Activated effector memory CD4-positive, alpha-beta T cell treated with anti-CD3 and anti-CD28 coated beads, Interleukin-2, amount 50 U/mL, for 16 hours (primary cell): ENCODE measurements at places on chromosomes 7 and 10.

DNA sequence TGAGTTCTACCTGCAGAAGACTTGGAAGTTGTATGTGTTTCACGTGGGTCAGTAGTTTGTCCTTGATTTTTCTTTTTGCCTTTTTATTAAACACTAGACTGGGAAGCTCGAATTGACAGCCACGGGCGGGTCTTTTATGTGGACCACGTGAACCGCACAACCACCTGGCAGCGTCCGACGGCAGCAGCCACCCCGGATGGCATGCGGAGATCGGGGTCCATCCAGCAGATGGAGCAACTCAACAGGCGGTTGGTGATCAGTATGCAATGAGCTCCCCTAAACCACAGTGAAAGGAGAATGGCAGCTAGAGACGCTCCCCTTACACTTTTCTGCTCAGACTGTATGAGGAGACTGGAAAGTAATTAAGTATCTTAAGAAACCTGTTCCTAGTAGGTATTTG is 126.7 kb upstream of the STK17A start:
- no peak for DNase-seq

DNA sequence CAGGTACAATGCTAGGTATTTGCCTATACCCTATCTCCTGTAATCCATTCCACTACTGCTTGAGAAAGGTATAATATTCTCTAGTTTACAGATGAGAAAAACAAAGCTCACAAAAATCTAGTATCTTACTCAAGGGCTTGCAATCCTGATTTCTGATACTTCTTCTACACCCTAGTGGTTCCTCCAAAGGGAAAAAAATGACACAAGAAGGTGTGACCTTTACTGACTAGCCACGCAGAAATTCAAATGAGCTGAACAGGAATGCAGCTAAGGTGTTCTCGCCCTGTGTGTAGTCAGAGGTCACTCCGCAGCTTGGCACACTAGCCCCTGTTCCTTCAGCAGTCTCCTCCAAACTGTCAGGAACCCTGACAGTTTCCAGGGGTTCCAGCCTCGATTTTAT is 59.5 kb upstream of the TM9SF3 start:
- DNase-seq: no peak

DNA sequence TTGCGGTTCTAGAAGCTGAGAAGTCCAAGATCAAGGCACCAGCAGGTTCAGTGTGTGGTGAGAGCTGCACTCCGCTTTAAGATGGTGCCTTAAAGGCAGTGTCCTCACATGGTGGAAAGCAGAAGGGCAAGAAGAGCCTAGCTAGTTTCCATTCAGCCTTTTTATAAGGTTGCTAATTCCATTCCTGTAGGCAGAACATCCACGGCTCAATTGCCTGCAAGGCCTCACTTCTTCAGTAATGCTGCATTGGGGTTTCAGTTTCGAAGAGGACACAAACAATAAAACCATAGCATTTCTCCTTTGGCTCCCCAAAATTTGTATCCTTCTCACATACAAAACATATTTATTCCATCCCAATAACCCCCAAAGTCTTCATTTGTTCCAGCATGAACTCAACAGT is 109.5 kb upstream of the KCND2 start:
- DNase-seq: no peak

DNA sequence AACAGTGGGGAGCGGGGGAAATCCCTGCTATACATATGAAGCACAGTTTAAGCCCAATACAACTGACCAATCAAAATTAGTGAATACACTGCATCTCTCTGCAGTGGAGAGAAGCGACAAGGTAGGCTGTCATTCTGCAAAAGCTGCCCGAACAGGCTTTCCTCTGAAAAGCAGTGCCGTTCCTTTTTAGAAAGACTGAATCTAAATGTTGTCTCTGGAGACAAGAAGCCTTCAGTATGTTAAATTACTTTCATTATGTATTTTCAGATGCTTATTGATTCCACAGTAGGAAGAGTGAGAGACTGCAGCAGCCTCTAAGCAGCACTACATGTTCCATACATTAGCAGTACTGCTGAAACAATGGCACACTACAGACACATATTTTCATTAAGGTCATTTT is at the start of gene GPR22:
Gene GPR22 (plus strand): TSS at position 129 of the 400 bp plus-strand sequence. CDS start 4,004 bp downstream, outside the sequence.
- no peak for DNase-seq

GRCh38 chr10:34186745-34187144 is 628.4 kb downstream of the PARD3 start:
- no peak for DNase-seq

DNA sequence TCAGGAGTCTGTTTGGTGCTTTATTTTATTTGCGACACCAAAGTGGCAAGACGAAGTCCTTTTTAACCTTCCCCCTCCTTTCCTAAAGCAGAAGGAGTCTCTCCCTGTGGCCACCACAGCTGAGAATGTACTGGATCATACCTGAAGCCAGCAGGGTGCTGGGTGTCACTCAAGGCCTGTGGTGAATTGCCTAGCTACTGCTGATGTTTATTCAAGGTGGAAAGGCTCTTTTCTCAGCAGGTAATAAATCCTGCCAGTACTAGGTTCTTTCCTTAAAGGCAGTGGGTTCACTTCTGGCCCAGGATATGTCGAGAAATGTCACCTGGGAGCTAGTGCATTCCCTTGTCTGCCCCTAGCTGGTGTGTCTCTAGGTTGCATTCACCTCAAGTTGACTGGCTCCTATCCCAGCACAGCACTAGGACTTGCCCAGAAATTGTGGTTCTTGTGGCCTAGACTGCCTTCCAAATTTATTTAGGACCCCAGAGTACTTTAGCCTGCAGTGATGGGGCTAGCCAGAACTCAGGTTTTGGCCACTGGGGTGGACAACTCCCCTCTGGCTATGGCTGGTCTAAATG is 60.8 kb upstream of the FAM3C start:
- no peak for DNase-seq

- DNase-seq: no peak
Measured at GRCh38 chr7:24742506-24743162, 14.6 kb downstream of the GSDME start.

DNA sequence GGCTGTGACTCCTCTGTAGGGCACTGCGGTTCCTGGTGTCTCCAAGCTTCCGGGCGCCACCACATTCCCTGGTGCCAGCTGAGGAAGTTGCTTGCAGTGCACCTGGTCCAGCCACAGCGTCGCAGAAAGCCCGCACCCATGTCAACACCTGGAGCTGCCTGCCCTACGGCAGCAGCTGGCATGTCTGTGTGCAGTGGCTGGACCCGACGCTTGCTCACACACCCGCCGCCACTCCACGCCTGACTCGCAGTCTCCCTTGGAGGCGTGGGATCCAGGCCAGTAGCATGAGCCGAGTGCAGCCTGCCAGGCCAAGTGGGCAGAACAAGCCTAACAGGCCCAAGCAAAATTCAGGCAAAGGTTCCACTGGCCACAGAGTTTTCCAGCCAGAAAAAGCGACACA is 118.1 kb upstream of the PHF14 start:
- no peak for DNase-seq

GRCh38 chr7:77427996-77428603 is 12.0 kb upstream of the GSAP start:
- no peak for DNase-seq

DNA sequence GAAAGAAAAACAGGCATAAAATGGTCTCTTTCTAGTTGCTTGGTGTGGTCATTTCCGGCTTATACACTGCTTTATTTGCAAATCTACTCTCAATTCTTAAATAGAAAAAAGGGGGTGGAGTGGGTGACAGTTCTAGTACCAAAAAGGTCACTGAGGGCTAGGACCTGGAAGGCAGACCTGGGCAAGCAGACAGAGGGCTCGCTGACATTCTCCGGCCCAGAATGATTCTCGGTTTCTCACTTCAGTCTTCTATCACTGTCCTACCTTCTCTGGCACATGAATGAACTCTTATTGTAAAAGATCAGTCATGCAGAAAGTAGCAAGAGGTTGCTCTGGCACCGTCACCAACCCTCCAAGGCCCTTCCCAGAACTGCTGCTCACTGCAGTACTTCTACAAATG is 54.0 kb downstream of the MALSU1 start:
- DNase-seq: no peak

- no peak for DNase-seq
Measured at GRCh38 chr10:131187926-131188325, 123.6 kb downstream of the TCERG1L start.

DNA sequence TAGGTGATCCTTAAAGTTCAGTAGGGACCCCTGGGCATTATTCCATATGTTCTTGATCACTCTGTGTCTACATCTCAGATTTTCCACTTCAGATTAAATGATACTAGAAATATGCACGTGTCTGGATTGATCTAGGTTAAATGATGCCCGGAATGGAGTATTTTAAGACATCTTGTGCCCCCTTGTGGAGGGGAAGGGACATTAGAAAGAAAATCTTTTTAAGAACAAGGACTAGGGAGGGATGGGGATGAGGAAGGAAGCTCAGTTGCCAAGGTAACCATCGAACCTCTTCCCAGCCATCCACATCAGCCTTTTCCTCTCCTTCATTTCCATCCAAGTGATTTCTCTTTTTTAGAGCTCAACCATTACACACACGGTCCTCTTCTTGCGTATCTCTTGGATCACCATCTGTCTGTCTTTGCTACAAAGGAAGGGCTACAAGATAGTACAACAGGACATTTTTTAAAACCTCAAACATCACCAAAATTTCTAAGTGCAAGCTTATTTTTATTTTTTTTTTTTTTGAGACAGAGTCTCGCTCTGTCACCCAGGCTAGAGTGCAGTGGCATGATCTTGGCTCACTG is 40.5 kb downstream of the PRSS2 start:
- DNase-seq: no peak

GRCh38 chr7:90532231-90532929 is 62.9 kb downstream of the PTTG1IP2 start:
- DNase-seq: no peak

GRCh38 chr7:137110091-137110509 is 233.4 kb downstream of the PTN start:
- no peak for DNase-seq

GRCh38 chr7:153835103-153835502 is 217.1 kb upstream of the DPP6 start:
- no peak for DNase-seq
